HS-5 (cell line): ENCODE measurements at places on chromosomes 7 and 10.

GRCh38 chr10:129626309-129626708 lies 159.3 kb downstream of the MGMT start:
- no peak for DNase-seq

GRCh38 chr7:13933091-13933490 lies 56.4 kb downstream of the ETV1 start:
- DNase-seq: no peak

GRCh38 chr7:139065323-139065722 lies 29.5 kb upstream of the ZC3HAV1L start:
- DNase-seq: no peak

DNA sequence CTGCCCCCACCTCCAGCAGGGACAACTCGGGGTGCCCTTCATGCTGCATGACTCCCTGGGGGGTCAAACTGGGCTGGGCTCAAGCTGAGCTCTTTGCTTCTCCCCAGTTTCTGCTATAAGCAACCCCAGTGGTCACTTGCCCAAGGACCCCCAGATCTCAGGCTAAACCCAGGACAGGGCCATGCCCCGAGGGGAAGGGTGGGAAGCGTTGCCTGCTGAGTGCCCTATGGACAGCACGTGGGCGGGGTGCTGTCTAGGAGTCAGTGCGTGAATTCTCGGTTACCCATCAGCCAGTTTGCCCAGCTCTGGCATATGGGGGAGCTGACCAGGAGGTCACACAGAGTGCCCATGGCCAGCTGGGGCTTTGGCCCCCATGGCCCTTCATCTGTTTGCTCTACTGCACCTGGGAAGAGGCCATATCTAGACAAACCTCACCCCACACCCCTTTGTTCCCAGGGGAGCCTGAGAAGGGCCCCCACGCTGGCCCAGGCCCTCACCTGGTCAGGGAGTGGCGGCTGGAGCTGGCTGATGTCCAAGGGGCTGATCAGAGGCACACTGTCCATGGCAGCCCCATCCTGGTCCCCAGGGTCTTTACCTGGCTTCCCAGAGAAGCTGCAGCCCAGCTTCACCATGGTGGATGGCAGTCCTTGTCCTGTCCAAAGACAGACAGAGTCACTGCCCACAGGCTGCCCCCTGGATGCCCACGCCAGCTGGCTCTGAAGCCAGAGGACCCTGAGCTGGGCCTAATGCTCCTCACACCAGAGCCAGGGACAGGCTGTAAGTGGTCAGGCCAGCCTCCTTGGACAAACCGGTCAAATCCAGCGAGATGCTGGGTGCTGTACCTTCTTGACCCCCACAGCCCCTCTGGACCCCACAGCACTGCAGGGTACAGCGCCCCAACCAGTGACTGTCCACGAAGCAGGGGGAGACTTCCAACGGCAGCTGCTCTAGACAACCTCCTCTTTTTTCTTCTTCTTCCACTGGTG lies 8.0 kb downstream of the CALY start:
- DNase-seq: no peak

GRCh38 chr10:125001313-125002046 lies 59.6 kb downstream of the ZRANB1 start:
- no peak for DNase-seq

DNA sequence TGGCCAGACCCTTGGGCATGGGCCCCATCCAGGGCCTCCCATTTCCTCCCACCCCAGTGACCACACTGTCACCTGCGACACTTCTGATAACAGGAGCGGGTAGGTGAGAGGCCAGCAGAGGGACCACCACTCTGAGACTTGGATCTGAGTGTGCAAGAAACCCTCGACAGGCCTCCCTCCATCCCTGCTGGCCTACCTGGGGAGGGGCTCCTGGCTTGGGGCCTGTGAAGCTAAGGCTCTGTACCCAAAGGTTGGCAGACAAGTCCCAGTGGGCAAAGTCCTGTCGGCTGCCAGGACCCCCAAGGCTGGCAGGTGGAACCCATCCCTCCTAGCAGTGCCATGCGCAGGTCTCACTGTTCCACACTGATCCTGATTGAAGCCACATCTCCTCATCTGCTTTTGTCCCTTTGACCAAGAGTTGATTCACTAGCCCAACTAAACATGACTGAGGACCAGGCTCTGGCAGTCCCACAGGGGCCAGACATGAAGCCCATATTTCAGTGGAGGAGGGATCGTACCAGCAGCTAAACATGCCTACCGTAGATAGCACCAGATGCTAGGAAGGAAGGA lies 1.2 kb upstream of the PGAM2 start:
- DNase-seq: no peak

- DNase-seq: no peak
Observed at GRCh38 chr10:34809796-34810195, 5.3 kb downstream of the PARD3 start.

- DNase-seq: no peak
Observed at GRCh38 chr10:114273910-114274309, 34.9 kb downstream of the VWA2 start.

DNA sequence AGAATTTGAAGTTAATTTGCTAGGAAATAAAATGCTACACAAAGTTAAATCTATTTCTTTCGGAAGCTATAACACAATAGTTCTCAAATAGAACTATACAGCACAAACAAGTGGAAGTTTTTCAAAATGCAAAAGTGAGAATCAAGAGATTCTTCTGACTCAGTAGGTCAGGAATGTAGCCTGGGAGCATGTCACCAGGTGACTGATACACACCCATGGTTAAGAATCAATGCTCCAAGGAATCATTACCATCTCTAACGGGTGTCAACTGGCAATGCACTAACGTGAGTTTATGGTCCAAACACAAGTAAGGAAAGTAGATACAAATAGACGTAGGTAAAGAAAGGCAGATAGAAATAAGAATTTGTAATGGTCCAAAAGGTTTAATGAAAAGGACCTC lies 170.5 kb downstream of the SRPK2 start:
- DNase-seq: no peak

DNA sequence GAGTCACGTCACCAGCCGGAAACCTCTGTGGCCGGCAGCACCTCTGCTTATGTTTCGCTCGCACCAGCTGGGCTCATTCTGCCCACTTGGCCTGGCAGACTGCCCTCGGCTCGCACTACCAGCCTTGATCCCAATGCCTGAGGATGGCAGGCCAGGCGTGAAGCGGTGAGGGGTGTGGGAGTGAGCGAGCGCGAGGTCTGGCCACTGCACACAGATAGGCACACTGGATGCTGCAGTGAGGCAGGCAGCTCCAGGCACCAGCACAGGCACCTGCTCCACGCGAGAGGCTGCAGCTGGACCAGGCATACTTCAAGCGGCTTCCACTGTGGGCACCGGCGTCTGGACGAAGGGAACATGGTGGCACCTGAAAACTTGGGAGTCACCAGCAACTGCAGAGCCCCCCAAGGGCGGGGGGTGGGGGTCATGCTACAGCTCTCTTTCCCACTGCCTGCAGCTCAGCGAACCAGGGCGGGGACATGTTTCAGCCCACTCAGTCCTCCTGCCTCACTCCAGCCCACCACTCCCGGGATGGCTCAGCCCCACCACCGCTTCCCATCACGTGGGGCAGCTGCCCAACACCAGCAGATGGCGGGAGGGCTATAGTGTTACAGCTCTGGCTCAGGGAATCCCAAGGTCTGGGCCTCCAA lies 5.4 kb upstream of the DMTF1 start:
- no peak for DNase-seq

- DNase-seq: no peak
Observed at GRCh38 chr10:102449321-102450123, 1.8 kb downstream of the C10orf95 start.

DNA sequence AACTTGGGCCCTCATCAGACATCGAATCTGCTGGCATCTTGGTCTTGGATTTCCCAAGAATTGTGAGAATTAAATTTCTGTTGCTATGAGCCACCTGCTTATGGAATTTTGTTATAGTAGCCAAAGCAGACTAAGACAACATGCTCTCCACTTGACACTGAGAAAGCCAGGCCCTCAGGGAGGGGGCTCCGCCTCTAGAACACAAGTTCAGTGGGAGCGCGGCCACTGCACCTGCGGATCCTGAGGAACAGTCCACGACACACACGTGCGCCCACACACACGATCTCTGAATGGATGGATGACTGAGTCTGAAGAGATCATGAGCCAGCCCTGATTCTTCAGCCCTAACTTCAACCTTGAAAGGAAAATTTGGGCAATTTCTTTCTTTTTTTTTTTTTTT lies 73.7 kb downstream of the CTBP2 start:
- DNase-seq: no peak

DNA sequence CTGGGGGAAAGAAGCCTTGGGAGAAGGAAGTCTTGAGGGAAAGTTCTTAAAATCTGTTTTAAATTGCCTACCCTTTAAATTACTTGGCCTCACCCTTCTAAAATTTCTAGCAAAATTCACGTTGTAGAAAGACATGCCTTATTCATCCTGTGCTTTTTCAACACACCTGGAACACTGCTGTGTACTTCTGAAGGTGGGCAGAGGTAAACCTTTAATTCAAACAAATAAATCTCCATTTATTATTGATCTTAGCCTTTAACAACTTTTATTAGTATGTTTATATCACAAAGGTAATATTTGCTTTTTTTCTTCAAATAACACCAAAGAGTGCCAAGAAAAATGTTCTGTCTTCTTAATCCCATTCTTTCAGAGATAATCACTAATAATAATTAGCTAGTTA lies 30.7 kb downstream of the DNAJB9 start:
- DNase-seq: no peak

- no peak for DNase-seq
Observed at GRCh38 chr7:30880125-30880720, 31.4 kb upstream of the AQP1 start.

DNA sequence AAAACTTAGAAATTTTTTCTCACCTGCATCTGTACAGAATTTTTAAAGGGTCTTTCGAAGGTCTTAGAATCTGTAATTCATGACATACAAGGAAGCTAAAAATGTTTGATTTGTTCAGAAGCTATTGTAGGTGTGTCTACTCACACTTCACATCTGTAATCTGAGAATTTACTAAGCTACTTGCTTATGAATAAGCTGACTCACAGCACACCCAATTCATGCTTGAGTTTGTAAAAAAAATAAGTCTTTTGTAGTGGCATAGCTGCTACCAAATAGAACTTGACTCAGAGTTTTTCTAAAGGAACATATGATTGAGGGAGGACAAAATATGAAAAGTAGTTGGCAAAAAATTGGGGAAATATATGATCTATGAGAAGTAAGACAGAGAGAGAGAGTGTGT lies 12.7 kb upstream of the AGR2 start:
- DNase-seq: no peak

GRCh38 chr10:110756876-110757275 lies 112.7 kb downstream of the RBM20 start:
- no peak for DNase-seq

- DNase-seq: no peak
Observed at GRCh38 chr7:17661982-17662585, 278.2 kb downstream of the SNX13 start.

GRCh38 chr10:61847640-61848039 lies 53.9 kb upstream of the ARID5B start:
- no peak for DNase-seq

DNA sequence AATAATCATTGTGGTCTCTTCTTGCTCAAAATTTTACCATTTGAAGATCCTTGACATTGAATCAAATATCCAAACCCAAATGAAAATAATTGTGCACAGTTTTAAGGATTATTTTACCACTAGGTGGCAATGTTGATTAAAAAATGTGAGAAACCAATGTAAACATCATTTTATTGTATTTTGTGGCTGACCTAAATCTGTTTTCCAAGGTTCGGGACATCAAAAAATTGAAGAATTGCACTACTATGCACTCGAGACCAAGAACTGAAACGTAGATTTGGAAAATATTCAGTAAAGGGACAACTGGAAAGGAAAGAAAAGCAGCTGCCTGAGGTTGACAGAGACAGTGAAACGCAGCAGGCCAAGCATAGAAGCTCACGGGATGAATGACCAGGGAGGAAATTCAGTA lies 259.3 kb downstream of the SNX13 start:
- no peak for DNase-seq

DNA sequence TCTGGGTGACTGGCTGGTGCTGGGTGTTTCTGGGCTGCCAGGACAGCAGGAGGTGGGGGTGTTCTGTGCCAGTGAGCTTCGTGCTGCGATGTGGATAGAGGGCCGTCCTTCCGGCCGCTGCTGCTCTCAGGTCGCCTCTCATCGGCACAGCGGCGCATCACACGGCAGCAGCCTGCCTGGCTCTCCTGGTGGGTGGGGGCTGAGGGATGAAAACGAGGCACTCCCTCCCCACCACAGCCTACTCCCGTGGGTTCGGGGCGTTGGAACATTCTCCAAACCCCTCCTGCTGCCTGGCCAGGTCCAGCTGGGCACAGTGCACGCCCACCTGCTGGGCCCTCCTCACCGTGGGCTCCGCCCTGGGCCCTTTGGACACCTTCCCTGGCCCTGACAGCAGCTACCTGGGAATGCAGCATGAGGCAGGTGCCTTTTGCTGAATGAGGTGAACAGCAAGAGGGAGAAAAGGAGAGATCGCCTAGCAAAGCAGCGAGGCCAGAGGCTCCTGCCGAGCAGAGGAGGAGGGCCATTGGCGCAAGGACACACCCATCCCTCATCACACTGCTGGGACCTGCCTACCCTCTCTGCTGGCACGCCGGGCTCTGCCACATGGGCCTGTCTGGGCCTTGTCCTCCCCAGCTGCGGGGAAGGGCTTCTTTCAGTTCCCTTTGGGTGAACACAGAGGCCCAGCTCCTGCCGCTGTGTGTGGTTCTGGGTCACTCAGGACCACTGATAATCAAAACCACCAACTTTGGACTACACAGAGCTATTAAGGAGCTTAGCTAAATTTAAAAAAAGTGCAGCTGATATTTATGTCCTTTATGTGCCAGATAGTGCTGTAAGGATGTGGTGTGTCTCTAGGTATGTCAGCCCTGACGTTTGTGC lies 33.4 kb downstream of the INPP5A start:
- no peak for DNase-seq

GRCh38 chr10:93299606-93300287 lies 182.4 kb downstream of the MYOF start:
- DNase-seq: no peak

GRCh38 chr10:16828114-16828568 lies 10.9 kb upstream of the RSU1 start:
- DNase-seq: no peak

DNA sequence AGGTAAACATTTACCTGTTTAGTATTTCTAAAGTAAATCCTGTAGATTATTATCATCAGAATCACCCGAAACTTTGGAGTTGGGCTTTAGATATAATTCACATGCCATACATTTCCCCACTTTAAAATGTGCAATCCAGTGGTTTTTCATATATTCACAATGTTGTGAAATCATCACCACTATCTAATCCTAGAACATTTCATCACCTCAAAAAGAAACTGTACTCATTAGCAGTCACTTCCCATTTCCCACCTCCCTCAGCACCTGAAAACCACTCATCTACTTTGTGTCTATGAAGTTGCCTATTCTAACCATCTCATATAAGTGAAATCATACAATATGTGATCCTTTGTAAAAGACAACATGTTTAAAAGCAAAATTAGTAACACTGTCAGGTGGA lies 182.6 kb downstream of the FZD1 start:
- DNase-seq: no peak

GRCh38 chr7:41010967-41011366 lies 691.9 kb downstream of the INHBA start:
- DNase-seq: no peak
